SK-N-MC (cell line): ENCODE measurements at places on chromosomes 12 and 14.

DNA sequence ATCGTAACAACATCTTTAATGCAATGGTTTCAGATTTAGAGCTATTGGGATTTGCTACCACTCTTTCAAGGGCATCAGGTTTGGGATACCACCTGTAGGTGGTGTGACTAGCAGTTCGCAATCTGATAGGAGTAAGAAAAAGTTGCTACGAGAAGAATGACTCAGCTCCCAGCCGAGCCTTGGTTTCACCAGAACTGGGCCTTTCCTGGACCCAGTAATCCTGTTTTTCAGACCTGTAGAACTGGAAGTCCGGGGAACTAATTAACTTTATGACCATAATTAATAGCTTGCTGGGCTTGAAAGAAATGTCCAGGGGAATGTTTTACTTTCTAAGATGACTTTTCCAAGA, 770 bp downstream of the ABHD4 start:
- no peak for DNase-seq

GRCh38 chr14:49516286-49516685, 69.9 kb downstream of the RPS29 start:
- DNase-seq = no peak

DNA sequence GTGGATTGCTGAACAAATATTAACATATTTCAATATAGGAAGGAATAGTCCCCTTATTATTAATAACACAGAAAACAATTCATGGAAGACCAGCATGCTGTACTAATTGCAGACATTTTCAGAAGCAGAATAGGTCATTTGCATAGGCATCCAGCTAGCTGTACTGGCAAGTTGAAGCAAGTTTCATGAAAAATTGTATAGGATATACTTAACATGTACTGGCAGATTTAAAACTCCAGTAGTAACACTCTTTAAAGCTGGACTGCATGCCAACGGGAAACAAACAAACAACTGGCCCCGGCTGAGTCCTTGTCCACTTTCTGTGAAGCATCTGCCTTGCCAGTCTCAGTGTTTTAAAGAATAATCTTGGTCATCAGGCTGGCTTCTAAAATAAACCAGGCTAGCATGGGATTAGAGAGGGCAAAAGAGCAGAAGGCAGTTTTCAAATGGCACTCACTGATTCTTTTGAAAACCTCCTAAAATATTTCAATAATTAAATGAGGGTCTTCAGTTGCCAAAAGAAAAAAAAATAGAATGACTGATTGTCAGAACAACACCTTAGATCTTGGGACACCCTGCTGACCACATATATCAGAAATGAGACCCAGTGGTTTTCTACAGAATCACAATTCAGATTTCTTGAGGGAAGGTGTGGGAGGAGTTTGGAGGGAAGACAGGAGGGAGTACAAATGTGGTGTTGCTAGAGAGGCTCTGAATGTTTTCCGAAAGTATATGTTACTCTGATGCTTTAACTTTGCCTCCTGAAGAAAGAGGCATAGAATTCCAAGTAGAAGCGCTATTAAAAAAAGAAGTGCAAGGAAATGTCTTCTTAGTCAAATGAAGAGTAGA, 122.5 kb upstream of the KRAS start:
- DNase-seq = no peak

GRCh38 chr12:5038781-5039311, 4.8 kb upstream of the KCNA5 start:
- no peak for DNase-seq

- peak; percentile 12 for DNase-seq
These were observed 51.2 kb downstream of the SLC2A13 start for GRCh38 chr12:40054555-40055227.

DNA sequence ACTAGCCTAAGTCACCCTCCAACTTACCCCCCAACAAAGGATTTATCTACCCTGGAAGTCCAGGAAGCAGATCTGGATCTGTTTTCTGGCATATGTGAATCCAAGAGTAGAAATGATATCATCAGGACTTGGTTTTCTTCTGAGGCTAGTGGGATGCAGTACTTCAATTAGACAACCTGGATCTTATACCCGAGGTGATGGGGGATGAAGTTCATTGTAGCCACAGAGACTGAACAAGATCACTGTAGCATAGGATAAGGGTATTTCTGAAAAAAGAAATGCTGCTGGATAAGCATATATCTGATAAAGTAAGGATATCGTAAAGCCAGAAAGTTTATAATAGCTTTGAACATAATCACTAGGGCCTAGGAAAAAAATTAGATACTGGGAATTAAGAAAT, 174.4 kb downstream of the FOXA1 start:
- no peak for DNase-seq

DNA sequence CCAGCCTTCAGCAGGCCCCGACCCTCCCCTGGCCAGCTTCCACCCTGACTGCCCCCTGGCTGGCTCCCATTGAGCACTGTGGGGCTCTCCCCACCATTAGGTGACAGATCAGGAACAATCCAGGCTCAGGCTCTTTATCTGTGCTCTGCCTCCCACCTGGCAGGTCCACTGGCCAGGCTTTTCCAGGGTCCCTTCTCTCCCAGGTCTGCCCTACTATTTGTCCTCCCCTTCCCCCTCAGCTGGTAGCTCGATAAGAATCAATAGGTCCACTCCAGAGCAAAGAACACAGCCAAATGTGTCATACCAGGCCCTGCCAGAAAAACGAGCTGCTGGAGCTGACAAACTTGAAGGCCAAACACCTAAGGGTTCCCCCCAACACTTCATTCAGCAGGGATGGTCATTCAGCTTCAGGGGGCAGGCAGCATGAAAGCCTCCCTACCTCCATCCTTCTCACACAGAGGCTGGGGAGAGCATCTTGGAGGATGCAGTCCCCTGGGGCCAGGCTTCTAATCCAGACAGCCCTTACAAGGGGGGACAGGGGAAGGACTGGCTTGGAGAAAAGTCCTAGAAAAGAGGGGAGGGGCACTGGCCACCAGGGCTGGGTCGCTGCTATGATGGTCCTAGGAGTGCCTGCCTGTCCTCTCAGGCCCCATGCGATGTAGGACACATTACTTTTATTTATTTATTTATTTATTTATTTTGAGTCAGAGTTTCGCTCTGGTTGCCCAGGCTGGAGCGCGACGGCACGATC, 1.9 kb upstream of the KRT18 start:
- DNase-seq = no peak
